ENCODE measurements at places on chromosomes 6 and 20.
A peak's percentile ranks its signal among the peaks of the same experiment; 100 is the strongest.

DNA sequence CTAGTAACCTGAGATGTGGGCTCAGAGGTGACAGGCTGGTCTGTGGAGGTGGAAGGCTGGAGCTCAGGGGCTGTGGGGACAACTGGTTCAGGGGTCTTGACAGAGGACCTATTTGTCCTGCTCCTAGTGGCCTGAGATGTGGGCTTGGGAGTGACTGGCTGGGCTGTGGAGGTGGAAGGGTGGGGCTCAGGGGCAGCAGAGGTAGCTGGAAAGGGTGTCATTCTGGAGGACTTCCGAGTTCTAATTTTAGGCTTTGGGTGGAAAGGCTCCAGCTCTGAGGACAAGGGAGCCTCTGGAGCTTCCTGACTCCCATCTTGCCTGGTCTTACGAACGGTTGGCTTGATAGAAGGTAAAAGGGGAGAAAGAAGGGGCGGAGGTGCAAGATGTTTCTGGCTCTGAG is 11.5 kb downstream of the MDC1 start:
- no peak for DNase-seq

GRCh38 chr6:3617681-3618311 is 133.7 kb downstream of the PXDC1 start:
- no peak for DNase-seq

DNA sequence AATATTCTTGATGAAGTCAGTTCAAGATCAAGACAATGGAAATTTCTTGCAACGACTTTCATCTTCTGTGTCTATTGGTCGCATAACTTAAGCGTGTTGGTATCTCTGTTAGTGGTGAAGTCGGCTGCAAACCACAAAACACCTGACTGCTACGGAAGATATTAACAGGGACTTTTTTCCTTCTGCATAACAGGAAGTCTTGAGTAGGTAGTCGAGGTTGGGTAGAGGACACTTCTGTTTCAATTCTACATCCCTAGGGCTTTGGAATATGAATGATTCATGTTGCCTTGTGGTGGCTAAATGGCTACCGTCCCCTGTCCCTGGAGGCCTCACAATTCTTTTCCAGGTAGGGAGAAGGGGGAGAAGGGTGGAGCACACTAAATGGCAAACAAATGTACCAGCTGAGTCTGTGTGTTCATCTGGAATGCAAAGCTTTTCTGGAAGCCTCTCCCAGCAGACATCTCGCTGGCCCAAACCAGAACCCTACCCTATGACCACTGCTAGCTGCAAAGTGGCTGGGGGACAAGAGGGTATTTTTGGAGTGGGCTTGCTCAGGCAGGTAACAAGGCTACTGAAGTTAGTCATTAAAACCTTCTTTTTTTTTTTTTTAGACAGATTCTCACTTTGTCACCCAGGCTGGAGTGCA is 34.6 kb upstream of the NKX2-2 start:
- no peak for DNase-seq

DNA sequence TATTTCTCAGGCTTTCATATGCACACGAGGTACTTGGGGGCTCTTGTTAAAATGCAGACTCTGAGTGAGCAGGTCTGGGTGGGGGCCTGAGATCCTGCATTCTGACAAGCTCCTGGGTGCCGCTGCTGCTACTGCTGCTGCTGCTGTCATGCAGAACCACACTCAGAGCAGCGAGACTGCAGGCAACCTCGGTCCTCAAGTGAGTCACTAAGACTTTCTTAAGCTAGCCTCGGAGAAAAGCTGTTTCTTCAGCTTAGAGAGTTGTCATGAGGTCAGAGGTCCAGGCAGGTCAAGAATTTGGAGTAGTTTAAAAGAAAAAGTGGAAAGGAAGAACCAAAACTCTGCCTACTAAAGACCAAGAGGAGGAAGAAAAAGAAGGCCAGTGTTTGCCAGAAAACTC is 92.9 kb downstream of the SPTLC3 start:
- DNase-seq = no peak

DNA sequence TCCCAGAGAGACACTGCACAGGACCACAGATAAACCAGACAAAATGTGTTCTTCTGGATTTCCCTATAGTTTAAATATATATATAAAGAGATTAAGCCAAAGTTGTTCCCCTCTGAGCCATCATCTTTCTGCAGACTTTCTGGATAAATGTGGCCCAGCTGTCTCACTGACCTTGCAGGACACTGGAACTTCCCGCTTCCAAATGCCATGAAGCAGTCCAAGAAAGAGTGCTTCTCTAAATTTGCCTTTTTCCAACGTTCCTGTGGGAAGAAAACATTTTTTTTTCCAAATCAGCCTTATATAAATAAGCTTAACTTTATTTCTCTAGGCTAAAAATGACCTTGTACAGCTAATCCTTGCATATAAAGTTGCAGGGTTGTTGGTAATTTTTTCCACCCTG is 65.7 kb downstream of the CYP39A1 start:
- DNase-seq = no peak

DNA sequence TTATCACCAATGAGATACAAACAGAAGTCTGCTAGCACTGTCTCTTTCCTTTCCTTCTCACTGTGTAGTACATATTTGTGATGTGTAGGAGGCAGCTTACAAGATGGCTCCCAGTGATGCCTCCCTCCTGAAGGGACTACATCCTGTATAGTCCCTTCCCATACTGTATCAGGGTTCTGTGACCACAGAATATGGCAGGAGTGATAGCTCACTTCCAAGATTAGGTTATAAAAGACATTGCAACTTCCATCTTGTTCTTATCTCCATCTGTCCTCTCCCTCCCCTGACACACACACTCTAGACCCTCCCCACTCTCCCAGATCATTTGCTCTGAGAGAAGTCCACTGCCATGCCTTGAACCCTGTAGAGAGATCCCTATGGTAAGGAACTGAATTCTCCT is 38.0 kb downstream of the SESN1 start:
- no peak for DNase-seq

DNA sequence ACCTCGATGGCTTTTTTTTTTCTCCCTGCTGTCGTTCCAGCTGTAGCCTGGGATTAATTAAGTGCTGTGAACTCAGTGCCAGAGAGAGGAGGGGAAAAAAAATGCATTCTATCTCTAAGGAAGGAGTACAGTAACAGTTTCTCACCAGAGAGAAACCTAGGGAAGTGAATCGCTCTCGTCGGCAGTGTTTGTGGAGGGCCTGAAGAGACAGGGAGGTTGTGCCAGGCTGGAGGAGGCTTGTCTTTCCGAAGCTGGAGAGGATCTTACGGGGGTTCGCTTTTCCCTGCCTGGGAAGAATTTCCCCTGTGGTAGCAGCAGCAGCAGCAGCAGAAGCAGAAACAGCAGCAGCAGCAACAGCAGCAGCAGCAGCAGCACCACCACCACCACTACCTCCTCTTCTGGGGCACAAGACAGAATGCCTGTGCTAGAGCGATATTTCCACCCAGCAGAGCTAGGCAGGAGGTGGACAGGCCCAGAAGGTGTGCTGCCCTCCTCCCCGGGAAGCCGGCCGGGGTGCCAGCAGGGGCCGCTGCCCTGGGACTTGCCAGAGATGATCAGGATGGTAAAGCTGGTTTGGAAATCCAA is 186.5 kb downstream of the PDE7B start:
- DNase-seq = peak; percentile 18

DNA sequence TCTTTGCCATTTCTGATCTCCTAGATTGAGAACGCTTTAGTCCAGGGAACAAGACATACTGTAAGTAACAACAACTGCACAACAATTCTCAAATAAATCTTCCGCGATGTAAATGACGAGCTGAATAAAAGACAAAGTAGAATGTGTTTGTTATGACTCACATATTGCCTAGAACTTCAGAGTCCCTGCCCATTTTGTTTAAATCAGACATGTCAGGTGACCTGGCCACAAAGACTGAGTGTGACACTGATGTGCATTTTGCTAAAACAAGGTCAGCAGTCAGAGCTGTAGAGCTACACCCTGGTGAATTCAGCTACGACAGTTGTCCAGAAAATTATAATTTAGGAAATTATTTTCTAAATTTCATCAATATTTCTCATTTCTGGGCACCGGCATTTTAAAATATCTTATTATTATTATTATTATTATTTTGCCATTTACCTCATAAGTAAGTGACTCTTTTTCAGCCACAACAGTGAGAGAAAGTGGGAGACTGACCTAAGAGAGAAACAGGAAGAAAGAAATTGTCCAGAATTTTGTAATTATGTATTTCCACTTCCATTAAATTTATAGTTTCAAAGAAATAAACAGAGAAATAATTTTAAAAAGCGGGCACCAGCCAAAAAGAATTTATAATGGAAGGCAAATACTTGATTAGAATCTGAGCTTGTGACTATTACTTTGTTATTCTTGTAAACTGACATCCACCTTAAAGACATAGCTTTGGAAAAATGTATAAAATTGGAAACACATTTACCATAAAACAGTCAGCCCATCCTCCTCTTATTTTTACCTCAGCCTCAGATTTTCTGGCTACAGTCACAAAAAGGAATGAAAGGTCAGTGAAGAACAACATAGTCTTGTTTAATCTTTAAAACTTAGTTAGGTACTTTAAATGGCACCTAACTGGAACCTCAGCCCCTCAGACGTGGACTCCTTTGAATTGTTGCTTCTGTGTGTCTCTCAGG is 157.0 kb upstream of the CITED2 start:
- no peak for DNase-seq

DNA sequence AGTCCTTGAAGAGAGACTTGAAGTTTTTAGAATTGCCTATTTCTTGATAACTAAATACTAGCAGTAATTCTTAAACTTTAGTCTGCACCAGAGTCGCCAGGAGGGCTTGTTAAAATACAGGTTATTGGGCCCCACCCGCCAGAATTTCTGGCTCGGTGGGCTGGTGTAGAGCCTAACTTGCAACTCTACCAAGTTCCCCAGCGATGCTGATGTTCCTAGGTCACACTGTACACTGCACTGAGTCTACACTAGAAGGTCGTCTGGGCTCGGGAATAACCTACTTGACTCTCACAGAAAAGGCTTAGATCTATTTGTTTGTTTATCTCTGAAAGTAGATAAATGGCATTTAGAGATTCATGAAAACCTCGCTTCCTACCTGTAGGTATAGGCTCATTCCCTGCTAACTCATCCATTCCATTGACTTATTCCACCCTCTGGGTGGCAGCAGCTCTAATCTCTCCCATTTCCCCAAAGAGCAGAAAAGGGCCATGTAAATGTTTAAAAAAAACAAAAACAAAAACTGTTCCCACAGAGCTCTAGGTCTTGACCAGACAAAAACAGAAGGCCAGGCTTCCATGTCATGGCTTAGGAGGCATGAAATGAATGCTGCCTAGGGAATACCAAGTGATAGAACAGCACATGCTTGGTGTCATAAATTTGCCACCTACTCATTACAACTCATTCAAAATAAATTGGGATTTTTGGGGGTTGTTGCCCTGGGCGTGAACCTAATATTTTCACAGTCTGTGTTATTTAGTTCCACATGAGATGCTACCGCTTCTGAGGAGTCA is 292.1 kb downstream of the ADGB start:
- peak; percentile 23 for DNase-seq

DNA sequence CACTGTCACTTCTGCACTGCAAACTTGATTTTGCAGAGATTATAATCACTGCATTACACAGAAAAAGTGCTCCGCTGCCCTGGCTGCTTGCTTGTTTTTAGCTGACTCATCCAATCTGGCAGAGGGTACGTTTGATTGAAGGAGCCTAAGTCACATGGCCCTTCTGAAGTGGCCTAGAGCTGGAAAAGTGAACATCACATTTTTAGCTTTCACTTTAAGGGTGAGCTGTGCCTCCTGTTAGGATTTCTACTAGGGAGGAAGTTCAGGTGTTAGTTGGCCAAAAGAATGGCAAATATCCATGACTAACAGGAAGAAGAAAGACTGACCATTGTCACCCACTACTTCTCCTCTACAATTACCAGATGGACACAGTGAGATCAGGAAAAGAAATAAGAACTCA is 889.1 kb upstream of the MAP3K7 start:
- DNase-seq = peak; percentile 11

GRCh38 chr20:58131551-58132142 is 96.8 kb downstream of the ANKRD60 start:
- no peak for DNase-seq

DNA sequence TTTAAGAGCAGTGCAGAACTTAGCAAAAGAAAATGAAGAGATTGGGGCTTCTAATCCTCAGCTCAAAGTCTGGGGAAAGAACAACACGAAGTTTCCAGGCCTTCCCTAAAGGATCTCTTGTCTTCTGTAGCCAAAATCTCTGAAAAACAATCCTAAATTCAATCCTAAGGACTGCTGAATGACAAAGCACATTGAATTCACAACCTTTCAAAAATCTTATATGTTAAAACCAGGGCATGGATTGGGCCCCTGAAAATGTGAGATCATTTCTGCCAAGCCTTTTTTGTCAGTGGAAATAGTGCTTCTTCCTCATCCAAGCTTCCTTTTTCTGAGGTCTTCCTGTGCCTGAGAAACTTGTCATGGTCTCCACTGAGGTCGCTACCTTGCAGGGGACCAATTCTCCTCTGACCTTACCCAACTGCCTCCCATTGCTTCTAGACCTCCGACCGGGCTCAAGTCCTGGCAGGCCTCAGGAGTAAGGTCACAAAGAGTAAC is 126.2 kb upstream of the ARID1B start:
- DNase-seq = peak; percentile 55

GRCh38 chr6:109865968-109866367 is 112.1 kb upstream of the GPR6 start:
- DNase-seq = no peak

GRCh38 chr6:116329156-116329555 is 41.6 kb upstream of the DSE start:
- DNase-seq = no peak

DNA sequence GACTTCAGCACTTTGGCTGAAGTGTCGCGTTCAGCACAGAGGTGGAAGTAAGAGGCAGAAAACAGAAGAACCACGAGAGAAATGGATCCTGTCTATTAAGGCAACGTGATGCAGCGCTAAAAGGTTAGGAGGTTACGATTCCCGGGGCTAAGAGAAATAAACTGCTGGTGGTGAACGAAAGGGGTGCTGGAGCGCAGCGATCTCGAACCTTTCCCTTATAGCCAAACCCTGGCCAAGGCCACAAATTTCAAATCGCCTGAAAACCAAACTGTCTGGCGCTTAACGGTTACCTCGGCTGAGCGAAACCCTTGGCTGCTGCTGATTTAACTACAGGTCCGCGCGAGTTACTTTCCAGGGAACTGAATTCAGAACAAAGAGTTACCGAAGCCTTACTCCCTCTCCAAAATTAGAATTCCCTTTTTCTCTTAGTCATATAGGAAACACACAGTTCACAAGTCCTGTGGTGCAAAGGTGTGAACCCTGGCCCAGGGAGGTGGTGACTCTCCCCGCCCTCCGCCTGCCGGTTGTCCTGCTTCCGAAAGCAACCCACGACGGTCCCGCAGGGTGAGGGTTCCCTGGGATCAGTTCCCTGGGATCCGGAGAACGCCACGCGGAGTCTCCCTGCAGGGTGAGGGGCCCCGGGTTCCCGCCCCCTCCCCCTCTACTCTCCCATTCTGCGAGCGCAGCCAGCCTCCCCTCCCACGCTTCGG is 1.3 kb upstream of the SLC35D3 start:
- DNase-seq = no peak

GRCh38 chr6:159059141-159059540 is 14.3 kb upstream of the TAGAP start:
- no peak for DNase-seq

- DNase-seq = no peak
Observed at GRCh38 chr6:147207351-147207750, 3.1 kb downstream of the STXBP5 start.

GRCh38 chr6:24874128-24874527 is 61.6 kb downstream of the RIPOR2 start:
- DNase-seq = no peak

Measured in suppressor macrophage (primary cell).